ENCODE measurements at places on chromosomes 7 and 10.

DNA sequence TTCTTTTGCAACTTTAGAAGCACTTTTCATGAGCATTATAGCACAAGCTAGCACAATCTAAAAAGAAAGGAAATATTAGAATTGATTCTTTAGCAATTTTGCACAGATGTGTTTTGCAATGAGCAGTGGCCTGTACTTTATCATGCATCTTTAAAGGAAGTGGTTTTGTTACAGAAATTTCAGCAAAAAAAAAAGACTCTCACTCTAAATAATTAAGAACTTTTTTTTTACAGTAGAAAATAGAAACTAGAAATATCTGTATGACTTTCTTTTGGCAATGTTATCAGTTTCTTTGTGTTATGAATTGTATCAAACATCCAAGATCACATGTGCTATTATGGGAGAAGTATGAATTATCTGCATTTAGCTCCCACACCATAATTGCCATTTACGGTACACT is 195.7 kb upstream of the KLF6 start:
- no peak for DNase-seq

- DNase-seq = no peak
These were observed 7.8 kb upstream of the LRRC27 start for GRCh38 chr10:132324186-132324585.

GRCh38 chr7:129612112-129613015 is 844 bp downstream of the NRF1 start:
- peak; percentile 50 for DNase-seq

GRCh38 chr10:71697938-71698709 is 21.5 kb downstream of the C10orf105 start:
- no peak for DNase-seq

DNA sequence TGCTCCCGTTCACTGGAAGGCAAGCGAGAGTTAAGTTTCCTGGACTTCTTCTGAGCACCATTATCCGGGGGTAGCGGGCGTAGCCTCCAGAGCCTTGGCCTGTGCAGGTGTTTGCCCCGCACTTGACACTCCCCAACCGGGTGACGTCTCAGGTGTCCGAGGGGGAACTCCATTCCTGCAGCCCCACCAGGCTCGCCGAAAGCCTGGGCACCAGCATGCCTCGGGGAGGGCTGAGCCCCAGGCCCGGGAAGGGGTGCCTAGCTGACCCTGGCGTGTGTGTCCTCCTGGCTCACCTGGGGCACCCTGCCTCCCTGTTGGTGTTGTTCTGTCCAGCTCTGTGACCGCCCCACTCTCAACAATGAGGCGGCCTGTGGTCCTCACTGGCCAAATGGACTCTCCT is 109.4 kb upstream of the GPR26 start:
- no peak for DNase-seq

- no peak for DNase-seq
These were observed 8.8 kb downstream of the PDAP1 start for GRCh38 chr7:99399597-99399996.

- no peak for DNase-seq
These were observed 91.4 kb downstream of the CLEC2L start for GRCh38 chr7:139614886-139615285.

DNA sequence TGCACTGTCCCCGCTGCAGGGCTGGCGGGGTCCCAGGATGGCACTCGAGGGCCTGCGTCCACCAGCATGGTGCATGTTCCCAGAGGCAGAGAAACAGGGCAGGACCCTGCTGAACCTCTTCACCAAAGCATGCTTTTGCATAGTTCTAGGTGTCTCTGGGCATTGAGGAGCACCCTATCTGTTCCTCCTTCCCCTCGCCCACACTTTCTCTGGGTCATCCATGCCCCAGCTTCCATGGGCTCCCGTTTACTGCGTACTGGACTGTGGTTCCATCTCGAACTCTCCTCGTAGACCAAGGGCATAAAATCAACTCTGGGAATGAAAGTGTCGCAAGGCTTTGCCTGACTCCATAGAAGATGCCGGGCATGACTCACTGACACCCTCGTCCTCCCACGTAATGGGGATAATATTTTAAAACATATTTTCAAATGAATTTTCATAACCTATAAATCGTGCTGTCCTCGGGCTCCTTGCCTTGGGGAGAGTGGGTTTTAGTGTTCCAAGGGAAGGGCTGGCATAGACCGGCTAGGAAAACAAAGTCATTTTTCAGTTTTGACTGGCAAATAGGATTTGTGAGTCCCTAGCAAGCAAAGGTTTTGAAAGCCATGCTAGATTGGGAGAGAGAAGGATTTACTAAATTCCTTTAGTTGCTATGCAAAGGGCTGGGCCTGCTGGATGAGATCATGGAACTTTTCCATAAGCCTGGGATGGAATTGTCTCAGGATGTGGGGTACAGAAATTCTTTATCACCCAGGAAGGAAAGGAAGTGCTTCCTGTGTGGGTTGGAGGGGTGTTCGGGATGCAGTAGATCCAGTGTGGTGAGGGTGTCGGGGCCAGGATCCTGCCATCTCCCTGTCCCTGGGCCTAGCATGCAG is 498.7 kb upstream of the MKI67 start:
- DNase-seq = no peak

- DNase-seq = no peak
These were observed 641.6 kb downstream of the AUTS2 start for GRCh38 chr7:70239918-70240317.

GRCh38 chr10:47311193-47311931 is 10.9 kb upstream of the GDF2 start:
- no peak for DNase-seq

GRCh38 chr10:90847436-90847835 is 10.4 kb downstream of the HTR7 start:
- peak; percentile 93 for DNase-seq

- DNase-seq = no peak
These were observed 5.3 kb downstream of the NFKB2 start for GRCh38 chr10:102400598-102401341.

DNA sequence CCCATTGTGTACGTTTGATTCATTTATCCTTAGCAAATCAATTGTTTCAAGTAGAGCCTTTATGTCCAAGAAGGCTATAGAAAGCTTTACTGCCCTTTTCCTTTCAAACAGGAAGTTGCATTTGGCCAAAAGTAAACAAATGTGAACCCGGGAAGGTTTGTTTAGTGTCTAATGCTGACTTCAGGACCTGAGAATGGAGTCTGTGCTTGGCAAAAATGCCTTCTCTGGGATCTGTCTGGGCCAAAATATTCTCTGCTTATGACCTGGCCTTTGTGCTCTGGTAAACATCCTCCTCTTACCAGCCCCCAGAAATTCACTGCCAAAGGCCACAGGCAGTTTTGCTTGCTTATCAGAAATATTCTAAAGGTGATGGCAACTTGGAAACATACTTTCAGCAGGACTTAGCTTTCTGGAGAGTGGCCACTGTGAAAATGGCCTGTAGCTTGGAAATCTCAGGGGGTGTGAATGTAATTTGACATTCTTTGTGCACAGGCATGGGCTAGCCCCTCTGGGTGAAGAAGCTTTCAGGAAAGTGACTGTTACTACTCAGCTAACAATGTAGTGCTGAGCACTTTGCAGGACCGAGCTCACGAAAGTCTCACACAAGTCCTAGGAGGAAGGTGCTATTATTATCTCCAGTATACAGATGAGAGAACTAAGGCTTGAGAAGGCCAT is 199.5 kb downstream of the PTEN start:
- DNase-seq = peak; percentile 52

DNA sequence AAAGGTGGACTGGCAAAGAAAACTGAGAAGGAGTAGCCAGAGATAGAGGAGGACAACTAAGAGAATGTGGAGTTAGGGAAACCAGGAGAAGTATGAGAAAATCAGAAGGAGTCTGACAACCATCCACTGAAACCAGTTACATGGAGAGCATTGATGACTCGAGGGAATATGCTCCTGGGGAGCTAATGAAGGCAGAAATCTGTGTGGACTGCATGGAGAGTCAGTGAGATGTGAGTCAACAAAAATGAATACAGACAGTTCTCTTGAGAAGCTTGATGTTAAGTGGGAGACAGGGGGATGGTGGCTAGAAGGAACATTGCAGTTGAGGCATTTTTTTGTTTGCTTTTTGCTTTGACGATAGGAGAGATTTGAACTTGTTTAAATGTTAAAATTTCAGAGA is 34.3 kb upstream of the ZNF32 start:
- DNase-seq = no peak

GRCh38 chr7:39978230-39978934 is 28.3 kb downstream of the CDK13 start:
- no peak for DNase-seq

GRCh38 chr7:44391746-44392617 is 66.6 kb upstream of the CAMK2B start:
- no peak for DNase-seq

- no peak for DNase-seq
These were observed 45.2 kb downstream of the HERPUD2 start for GRCh38 chr7:35649711-35650110.

GRCh38 chr7:105839266-105839665 is 37.1 kb downstream of the ATXN7L1 start:
- DNase-seq = no peak

- DNase-seq = peak; percentile 92
These were observed 2.9 kb upstream of the PALD1 start for GRCh38 chr10:70475661-70476060.

DNA sequence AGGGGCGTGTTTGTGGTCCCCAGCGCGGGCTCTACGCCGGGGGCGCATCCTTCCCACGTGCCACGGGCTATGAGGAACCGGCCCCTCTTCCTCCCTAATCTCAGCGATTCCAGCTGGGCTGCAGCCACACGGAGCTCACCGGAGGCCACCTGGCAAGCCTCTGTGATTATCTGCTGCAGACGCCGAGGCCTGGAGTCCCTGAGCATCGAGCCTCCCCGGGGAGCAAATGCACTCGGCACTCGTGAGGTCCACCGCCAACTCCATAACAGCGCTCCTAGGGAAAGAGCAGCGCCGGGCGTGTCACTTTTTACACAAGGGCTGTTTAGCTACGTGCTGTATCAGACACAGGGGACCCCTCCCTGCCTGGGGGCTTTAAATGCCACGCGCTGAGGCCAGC is 101.2 kb downstream of the DYNC2I1 start:
- DNase-seq = no peak

- DNase-seq = no peak
These were observed 94.2 kb downstream of the NKX6-2 start for GRCh38 chr10:132691711-132692153.

- DNase-seq = no peak
These were observed 38.8 kb downstream of the PTN start for GRCh38 chr7:137304624-137305235.

DNA sequence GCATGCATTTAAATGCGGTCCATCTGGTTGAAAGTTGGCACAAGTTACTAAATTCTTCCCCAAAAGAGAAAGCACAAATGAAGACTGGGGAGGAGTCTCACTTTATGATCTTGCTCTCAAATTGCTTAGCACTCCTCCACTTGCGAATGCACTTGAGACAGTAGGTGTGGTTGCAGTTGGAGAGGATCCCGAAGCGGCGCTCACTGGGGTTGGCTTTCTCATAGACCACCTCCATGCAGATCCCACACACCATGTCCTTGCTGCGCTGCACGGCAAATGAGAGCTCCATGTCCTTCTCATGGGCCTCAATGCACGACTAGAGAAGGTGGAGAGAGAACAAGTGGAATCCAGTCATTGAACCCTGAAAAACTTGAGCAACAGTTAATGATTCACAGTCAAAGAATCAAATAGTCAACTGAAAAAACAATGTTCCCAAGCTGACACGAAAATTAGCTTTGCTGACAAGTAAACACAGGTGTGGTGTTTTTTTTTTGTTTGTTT is 22.7 kb downstream of the MKRN1 start:
- peak; percentile 36 for DNase-seq

GRCh38 chr7:26696161-26696560 is 168.2 kb downstream of the SKAP2 start:
- DNase-seq = no peak

DNA sequence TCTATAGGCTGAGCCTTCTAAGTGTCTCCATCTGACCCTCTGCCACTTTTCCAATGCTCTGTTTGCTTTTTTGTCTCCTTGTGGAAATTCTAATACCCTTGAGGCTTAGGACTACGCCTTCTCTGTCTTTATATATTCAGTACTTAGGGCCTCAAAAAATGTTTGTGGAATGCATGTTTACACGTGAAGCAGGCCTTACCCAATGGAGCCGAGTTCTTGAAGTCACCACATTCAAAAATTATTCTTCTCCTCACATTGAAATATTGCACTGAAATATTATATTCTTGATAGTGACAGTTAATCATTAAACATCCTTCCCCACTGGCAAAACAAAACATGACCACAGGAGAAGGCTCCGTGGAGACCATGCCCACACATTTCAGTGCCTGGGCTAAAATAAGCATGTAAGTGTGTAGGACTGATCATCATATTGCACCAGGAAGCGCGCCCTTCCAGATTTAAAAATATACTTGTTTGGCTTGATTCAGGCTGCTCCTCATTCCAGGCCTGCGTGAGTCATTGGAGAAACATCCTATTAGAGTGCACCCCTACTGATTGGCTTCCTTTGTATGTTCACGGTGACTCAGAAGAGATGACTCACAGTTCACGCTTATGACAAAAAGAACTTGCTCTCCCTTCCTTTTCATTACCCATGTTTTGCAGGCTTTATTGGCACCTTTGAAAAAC is 307.4 kb upstream of the AOAH start:
- DNase-seq = peak; percentile 100

GRCh38 chr10:131075218-131075770 is 236.2 kb downstream of the TCERG1L start:
- no peak for DNase-seq

- DNase-seq = no peak
These were observed 70.8 kb downstream of the NKX6-2 start for GRCh38 chr10:132714986-132715775.

GRCh38 chr10:21169271-21169670 is 272.2 kb upstream of the NEBL start:
- DNase-seq = no peak

GRCh38 chr10:30606313-30606712 is 23.2 kb downstream of the LYZL2 start:
- peak; percentile 22 for DNase-seq

- no peak for DNase-seq
These were observed 10.5 kb downstream of the FAM53B start for GRCh38 chr10:124733571-124734245.

DNA sequence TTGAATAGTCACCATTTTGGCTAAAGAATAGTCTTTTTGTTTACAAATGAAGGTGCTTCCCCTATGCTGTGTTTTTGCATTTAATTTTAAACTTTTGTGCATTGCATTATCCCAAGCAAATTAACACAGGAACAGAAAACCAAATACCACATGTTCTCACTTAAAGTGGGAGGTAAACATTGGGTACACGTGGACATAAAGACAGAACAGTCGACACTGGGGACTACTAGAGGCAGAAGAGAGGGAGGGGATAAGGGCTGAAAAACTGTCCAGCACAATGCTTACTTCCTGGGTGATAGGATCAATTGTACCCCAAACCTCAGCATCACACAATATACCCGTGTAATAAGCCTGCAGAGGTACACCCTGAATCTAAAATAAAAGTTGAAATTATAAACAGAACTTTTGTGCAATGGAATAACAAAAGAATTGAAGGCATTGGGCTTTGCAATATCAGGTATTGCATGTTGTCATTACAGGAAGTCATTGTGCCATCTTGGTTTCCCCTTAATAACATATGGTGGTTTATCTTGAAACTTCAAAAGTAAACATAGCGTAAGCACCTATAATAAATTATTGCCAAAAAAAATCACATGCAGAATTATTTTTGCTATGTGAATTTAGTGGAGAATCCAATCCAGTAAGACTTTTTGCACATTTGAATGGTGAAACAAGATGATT is 16.1 kb downstream of the ADD3 start:
- DNase-seq = no peak

- no peak for DNase-seq
These were observed 17.9 kb downstream of the OR6V1 start for GRCh38 chr7:143069912-143070500.

GRCh38 chr10:3482200-3482993 is 302.6 kb downstream of the KLF6 start:
- peak; percentile 99 for DNase-seq

- peak; percentile 93 for DNase-seq
These were observed 152.8 kb downstream of the AMPH start for GRCh38 chr7:38478404-38478803.
